GF-D8 (cell line): ENCODE measurements at places on chromosomes 4 and X.

GRCh38 chr4:55124322-55125076 lies 896 bp downstream of the KDR start:
- no peak for DNase-seq

GRCh38 chrX:6981718-6982406 lies 165.7 kb upstream of the STS start:
- DNase-seq: no peak

- DNase-seq: no peak
Measured at GRCh38 chrX:72029483-72030411, 102.0 kb downstream of the RTL5 start.

DNA sequence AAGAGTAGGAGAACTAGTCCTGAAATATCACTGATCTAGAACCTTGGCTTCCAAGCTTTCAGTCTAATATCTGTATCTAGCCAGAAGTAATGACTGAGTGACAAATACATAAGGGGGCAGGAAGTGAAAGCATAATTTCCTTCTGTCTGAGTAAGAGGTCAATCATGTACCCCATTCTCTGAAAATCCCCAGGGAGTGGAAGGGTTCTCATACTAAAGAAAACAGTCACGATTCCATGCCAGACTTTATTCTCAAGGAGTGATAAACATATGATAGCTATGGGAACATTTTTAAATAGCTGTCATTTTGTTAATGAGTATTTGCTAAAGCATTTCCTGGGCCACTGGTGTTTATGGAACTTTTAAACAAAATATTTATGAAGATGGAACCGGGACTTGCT lies 308.5 kb downstream of the ARHGAP24 start:
- no peak for DNase-seq

DNA sequence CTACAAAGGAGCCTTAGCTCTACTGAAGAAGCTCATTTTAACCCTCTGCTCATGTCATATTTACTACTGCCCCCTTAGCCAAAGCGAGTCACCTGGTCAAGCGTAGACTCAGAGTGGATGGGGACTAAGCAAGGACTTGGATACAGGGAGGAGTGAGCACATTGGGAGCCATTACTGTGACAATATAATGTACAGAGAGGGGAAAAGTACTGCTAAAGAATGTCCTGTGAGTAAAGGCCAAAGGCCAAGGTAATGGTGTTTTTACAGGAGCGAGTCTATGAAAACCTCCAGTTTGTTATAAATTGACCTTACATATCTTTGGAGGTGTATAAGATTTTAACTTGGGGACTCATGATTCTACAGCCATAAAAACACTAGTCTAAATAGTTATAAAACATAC lies 10.6 kb upstream of the GK start:
- no peak for DNase-seq

- no peak for DNase-seq
Measured at GRCh38 chr4:92234393-92235176, 69.2 kb upstream of the GRID2 start.

GRCh38 chr4:27098034-27098433 lies 237.4 kb downstream of the STIM2 start:
- no peak for DNase-seq

GRCh38 chr4:119039779-119040178 lies 95.9 kb upstream of the MYOZ2 start:
- DNase-seq: no peak

GRCh38 chr4:71216316-71216959 lies 122.4 kb upstream of the SLC4A4 start:
- DNase-seq: no peak

DNA sequence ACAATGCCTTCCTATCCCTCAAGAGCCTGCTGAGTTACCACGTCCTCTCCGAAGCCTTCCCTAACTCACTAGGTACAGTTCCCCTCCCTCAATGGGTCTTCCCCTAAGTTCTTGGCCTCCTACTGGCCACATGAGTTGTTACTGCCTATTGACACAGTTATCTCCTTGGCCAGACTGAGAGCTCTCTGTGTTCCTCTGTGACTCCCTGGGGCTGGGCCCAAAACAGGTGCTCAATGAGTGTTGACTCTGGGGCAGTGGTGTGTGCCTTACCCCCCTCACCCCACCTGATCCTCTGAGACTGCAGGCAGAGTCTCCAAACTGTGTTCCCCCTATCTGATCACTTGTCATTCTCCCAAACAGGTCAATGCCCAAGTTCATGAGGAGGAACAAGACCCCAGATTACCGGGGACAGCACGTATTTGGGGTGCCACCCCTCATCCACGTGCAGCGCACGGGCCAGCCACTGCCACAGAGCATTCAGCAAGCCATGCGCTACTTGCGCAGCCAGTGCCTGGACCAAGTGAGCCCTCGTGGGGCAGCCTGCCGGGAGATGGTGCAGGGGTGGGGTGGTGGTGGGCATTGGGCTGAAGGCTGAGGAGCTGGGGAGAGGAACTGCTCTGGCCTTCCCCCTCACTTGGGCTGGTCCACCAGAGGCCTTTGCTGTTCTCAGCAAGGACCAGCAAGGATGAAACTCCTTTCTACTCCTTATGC lies 72.6 kb downstream of the STARD8 start:
- no peak for DNase-seq

DNA sequence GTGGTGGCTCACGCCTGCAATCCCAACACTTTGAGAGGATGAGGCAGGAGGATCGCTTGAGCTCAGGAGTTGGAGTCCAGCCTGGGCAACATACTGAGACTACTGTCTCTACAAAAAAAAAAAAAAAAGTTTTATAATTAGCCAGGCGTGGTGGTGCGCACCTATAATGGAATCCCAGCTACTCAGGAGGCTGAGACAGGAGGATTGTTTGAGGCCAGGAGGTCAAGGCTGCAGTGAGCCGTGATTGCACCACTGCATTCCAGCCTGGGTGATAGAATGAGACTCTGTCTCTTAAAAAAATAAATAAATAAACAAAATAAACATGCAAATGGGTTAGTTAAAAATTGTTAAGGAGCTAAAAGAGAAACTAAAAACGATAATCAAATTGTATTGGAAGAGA lies 7.7 kb downstream of the GLOD5 start:
- DNase-seq: no peak

- no peak for DNase-seq
Measured at GRCh38 chr4:5952975-5953951, 60.4 kb upstream of the CRMP1 start.

DNA sequence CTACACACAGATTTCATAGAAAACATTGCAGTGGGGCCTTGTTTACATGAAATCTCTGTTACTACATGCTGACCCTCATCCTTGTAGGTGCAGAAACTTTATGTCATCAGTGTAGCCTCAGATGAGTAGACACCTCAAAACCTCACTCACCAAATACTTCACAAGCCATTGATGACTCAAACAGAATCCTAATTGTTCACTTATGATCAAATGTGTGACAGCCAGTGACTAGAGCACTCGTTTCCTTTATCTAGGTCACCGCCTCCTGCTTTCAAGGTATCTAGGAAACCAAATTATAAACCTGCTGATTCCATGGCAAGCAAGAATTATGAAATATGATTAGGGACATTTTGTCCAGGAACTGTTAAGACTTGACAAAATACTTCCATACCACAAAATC lies 255.8 kb upstream of the GPRIN3 start:
- no peak for DNase-seq

- DNase-seq: no peak
Measured at GRCh38 chr4:170741856-170742255, 652.1 kb upstream of the AADAT start.

- DNase-seq: no peak
Measured at GRCh38 chr4:61514991-61515390, 314.9 kb downstream of the ADGRL3 start.

DNA sequence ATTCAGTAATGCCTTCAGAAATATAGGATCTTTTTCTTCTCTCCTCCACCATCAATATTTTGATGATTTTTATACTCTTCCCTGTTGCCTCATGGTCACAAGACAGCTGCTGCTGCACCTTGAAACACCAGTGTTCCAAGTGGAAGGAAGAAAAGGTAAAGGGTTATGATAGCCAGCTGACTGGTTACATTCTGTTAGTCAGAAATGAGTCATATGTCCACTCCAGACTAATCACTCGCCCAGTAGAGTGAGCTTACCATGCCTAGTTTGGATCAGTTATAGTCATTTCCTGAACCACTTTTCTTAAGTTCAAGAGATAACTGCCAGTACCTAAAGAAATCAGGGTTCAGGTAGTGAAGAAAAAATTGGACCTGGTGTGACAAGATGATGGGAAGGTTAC lies 532.3 kb upstream of the SMIM31 start:
- no peak for DNase-seq

DNA sequence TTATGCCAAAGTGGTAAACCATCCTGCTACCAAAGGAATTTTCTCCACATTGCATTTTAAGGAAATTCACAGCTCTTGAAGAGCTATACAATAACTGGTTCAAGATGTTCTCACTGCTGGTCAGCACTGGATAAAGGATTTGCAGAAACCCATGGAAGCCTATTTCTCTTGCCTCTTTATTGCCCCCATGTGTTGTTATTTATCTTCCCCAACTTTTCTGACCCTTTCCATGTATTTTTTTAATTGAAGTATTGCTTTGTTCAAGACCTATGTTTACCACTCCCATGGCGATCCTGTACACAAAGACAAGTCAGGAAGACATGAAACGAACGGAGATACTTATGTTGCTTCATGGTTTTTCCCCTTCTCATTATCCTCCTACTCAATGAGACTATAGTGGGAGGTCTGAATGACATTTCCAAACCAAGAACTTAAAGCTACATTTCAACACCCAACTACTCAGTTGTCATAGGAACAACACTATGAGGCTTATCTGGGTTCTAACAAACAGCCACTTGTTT lies 566.4 kb upstream of the DIPK2B start:
- DNase-seq: peak; percentile 66

GRCh38 chr4:172978848-172979247 lies 189.8 kb upstream of the GALNT7 start:
- DNase-seq: no peak

- no peak for DNase-seq
Measured at GRCh38 chr4:108342325-108342970, 173.7 kb upstream of the LEF1 start.

DNA sequence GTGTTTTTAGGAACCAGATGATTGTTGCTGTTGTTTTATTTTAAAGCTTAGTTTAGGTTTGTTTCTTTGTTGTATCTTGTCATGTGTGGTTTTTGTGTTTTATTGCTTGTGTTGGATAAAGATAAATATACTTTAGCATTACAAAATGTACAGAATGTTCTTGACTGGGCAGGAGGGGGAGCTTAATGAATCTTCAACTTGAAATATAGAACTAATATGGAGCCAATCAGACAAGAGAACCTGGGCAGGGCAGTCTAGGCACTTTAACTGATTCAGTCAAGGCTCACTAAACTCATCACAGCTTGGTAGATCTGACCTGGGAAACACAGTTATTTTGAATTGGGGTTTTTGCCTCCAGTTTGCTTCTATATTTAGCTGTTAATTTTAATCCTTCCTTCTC lies 304.2 kb downstream of the ARHGAP24 start:
- DNase-seq: no peak

DNA sequence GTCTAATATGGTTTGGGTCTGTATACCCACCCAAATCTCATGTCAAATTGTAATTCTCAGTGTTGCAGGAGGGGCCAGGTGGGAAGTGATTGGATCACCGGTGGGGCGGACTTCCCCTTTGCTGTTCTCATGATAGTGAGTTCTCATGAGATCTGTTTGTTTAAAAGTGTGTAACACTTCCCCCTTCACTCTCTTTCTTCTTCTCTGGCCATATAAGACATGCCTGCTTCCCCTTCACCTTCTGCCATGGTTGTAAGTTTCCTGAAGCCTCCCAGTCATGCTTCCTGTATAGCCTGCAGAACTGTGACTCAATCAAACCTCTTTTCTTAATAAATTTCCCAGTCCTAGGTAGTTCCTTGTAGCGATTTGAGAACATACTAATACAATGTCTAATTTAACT lies 19.7 kb upstream of the SCRG1 start:
- peak; percentile 75 for DNase-seq

GRCh38 chr4:152374153-152374552 lies 161.7 kb downstream of the FBXW7 start:
- DNase-seq: no peak

DNA sequence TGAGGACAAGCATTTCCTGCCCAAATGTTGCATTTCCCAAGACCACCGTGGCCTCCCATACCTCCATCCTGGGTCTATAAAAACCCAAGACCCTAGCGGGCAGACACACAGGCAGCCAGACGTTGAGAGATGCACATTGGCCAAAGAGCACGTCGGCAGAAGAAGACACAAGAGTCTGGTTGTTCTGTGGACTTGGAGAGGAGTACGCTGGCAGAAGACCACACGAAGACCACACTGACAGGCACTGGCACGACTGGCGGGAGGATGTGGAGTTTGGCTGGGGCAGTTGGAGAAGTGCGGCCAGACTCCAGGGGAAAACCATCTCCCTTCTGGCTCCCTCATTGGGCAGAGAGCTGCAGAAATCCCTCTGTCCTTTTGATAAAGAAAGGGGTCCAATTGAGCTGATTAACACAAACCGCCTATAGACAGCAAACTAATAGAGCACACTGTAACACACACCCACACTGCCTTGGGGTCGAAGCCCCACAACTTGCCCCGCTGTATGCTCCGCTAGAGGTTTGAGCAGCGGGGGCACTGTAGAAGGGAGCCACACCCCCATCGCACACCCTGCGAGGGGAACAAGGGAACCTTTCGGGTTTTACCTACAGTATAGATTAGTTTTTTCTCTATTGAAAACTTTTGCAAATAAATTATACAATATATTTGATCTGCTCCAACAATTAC lies 376.7 kb upstream of the KLHL4 start:
- DNase-seq: no peak

- no peak for DNase-seq
Measured at GRCh38 chr4:94649381-94650133, 108.2 kb upstream of the BMPR1B start.

DNA sequence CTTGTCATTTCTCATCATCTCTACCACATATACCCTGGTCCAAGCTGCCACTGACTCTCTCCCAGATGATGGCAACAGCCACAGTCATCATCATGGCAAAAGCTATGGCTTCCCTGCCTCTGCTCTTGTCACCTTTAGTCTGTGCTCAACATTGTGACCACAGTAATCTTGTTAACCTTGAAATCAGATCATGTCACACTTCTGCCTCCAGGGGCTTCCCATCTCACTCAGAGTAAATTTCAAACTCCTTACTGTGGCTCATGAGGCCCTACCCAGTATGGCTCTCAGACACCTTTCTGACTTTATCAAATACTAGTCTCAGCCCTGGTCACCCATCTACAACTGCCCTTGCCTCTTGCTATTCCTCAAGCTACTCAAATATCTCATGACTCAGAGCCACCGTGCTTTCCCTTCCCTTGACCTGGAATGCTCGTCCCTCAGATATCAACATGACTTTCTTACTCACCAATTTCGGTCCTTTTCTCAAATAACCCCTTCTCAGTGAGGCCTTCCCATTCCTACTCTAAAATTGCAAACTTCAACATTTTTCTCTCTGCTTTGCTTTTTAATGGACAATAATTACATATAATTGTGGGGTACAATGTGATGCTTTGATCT lies 41.1 kb upstream of the STIM2 start:
- DNase-seq: no peak

- no peak for DNase-seq
Measured at GRCh38 chr4:158728236-158728635, 5.0 kb upstream of the PPID start.

GRCh38 chrX:18941896-18942295 lies 42.0 kb downstream of the PHKA2 start:
- no peak for DNase-seq
